H7 (cell line): ENCODE measurements at places on chromosomes 7 and 10.
A peak's percentile ranks its signal among the peaks of the same experiment; 100 is the strongest.

DNA sequence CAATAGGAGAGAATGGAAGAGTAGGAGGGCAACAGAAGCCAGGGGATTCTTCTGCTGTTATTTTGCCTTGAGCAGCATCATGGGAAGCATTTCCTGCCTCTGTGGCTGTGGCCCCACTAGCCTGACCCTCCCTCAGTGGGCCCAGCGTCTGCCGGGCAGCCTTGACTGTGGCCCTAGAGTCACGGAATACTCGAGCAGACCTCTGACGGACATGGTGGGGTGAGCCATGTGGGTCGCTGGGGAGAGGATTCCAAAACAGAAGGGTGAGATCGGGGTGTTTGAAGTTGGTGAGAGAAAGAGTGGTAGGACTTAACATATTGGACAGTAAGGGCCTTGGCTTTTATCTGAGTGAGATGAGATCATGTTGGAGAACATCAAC lies 8.3 kb upstream of the PRKAG2 start:
- DNase-seq: no peak

GRCh38 chr7:13047061-13047460 lies 359.6 kb downstream of the ARL4A start:
- DNase-seq: peak; percentile 5

DNA sequence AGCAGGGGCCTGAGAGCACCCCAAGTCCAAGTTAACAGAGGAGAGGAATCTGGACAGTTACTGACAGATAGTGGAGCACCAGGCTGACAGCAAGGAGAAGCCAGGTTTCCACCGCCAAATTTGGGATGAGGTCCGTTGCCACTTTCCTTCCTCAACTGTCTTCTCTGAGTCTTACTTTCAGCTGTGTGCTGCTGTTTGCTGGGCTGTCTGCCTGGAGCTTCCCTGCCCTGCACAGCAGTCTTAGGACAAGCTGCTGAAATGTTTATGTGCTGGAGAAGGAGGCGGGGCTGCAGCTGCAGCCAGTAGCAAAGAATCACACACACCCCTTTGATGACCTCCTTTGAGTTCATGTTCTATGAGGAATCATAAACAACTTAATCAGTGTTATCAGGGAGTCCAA lies 17.4 kb upstream of the CYP3A7 start:
- no peak for DNase-seq

GRCh38 chr10:102121739-102122372 lies 1.7 kb upstream of the LDB1 start:
- DNase-seq: peak; percentile 77
